ENCODE measurements at places on chromosomes 13 and 19. TPM values are rescaled to one million over a fixed set of nuclear protein-coding genes. Genes with fewer than 3 reads are reported as not detected.
A peak's percentile ranks its signal among the peaks of the same experiment; 100 is the strongest.

Gene CGB2
- 0.71 TPM for total RNA-seq

GRCh38 chr13:47628666-47629065 is 372.4 kb downstream of the SUCLA2 start:
- no peaks in the 10 kb centered on the region for H3K36me3 ChIP-seq
- H3K4me1 ChIP-seq = peaks cover 5% of the 10 kb centered on the region
- DNase-seq = no peak
- H3K27ac ChIP-seq = no peak overlapping the region
- peaks cover 10% of the 10 kb centered on the region for H3K27me3 ChIP-seq

- no peak overlapping the region for H3K4me3 ChIP-seq
- no peaks in the 10 kb centered on the region for H3K4me1 ChIP-seq
- no peaks in the 10 kb centered on the region for H3K27me3 ChIP-seq
- peaks cover 12% of the 10 kb centered on the region for H3K36me3 ChIP-seq
- DNase-seq = no peak
- no peak overlapping the region for H3K27ac ChIP-seq
Measured at GRCh38 chr13:65461590-65461989, 1768.5 kb downstream of the PCDH9 start.

- H3K27ac ChIP-seq = no peak overlapping the region
- H3K4me1 ChIP-seq = peaks cover 19% of the 10 kb centered on the region
- no peaks in the 10 kb centered on the region for H3K27me3 ChIP-seq
- H3K4me3 ChIP-seq = no peak overlapping the region
Measured at GRCh38 chr13:44768239-44768638, 192.1 kb upstream of the TSC22D1 start.

DNA sequence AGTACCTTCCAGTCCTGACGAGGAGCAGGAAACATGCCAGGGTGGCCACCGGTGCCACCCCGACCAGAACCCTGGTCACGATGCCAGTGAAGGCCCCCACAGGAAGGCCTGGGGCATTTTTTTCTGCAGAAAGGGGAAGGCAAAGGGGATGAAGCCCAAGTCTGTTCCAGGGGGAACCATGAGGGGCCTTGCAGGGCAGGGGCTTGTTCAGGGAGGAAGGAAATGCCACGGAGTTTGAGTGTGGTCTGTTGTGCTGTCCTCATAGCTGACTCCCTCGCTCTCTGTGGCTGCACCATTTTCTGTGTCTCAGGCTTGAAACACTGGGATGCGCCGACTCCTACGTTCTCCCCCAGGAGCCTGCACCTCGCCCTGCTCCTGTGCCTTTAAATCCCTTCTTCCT is 27.5 kb upstream of the CEACAM1 start:
- no peaks in the 10 kb centered on the region for H3K4me1 ChIP-seq
- peaks cover 2% of the 10 kb centered on the region for H3K27me3 ChIP-seq
- H3K4me3 ChIP-seq = no peak overlapping the region
- H3K36me3 ChIP-seq = no peaks in the 10 kb centered on the region

DNA sequence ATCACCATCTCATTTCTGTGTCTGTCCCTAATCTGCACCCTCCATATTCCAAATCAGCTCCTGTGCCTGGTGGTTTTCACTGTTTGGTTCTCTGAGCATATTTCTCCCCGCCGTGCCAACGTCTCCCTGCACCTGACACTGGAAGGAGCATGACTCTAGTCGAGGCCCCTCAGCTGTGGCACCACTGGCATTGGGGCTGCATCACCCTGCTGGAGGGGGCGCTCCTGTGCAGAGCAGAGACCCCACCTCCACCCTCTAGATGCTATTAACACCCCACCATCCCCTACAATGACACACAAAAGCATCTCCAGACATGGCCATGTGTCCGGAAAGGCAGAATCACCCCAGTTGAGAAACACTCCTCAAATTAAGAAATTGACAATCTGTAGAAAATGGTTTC is 20.8 kb downstream of the ZSCAN5C start:
- no peak overlapping the region for H3K27ac ChIP-seq
- peaks cover 1% of the 10 kb centered on the region for H3K4me1 ChIP-seq
- DNase-seq = no peak

Gene CPB2
- total RNA-seq = not detected

Gene OR10H1
- total RNA-seq = not detected

Gene CYP2F1
- not detected for total RNA-seq

- H3K27me3 ChIP-seq = peaks cover 90% of the 10 kb centered on the region
- no peak overlapping the region for H3K4me3 ChIP-seq
- DNase-seq = no peak
- H3K27ac ChIP-seq = no peak overlapping the region
Measured at GRCh38 chr13:102402290-102402689, 442 bp upstream of the FGF14 start.

- no peaks in the 10 kb centered on the region for H3K27me3 ChIP-seq
- peak overlapping the region; percentile 85 for H3K4me3 ChIP-seq
- H3K36me3 ChIP-seq = peaks cover 8% of the 10 kb centered on the region
- H3K4me1 ChIP-seq = peaks cover 18% of the 10 kb centered on the region
- no peak for DNase-seq
Measured at GRCh38 chr19:49453757-49454240, 774 bp downstream of the ALDH16A1 start.

Gene PEG3
- total RNA-seq = not detected

Gene GSX1
- not detected for total RNA-seq

GRCh38 chr13:59343993-59344822 is 819.5 kb downstream of the DIAPH3 start:
- DNase-seq = no peak
- no peaks in the 10 kb centered on the region for H3K36me3 ChIP-seq
- H3K4me1 ChIP-seq = peaks cover 17% of the 10 kb centered on the region
- no peak overlapping the region for H3K27ac ChIP-seq
- no peak overlapping the region for H3K4me3 ChIP-seq

Gene C1QTNF9B
- not detected for total RNA-seq

DNA sequence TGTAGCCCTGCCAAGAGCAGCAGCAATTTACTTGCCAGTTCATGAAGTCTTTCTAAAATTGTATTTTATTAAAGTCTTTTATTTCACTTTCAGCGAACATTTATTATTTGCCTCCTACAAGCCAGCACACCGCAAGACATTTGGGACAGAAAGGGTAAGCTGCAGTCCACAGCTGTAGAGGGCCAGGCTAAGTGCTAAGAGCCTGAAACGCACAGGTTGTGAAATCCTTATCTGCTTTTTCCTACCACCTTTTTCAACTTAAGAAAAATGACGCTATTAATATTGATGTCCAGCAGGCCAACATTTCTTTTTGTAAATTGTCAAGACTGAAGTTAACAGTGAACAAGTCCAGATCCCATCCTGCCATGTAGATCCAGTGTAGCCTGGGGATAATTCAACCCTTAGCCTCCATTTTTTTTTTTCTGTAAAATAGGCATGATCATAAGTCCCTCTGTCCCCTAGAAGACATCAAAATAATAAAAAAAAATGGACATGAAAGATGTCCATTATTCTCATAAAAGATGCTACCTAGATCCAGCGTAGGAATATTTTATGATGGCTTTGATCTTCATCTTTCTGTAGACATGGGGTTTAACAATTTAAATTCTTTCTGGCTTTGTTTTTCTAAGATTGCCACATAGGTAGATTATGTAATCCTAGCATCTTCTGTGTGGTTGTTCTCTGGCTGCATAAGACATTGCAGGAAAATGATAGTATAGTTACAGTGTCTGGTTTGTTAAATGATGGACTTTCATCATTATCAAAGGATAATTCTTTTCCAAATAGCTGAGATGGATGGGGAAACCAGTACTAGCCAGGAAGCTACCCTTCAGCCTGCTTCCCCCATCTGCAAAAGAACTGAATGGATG is 128.4 kb downstream of the SHISA2 start:
- no peak overlapping the region for H3K4me3 ChIP-seq
- no peak for DNase-seq
- peaks cover 22% of the 10 kb centered on the region for H3K4me1 ChIP-seq

Gene APOC1
- total RNA-seq = 18.6 TPM

Gene ZNF471
- total RNA-seq = not detected

Gene HCN2
- total RNA-seq = 1.5 TPM

DNA sequence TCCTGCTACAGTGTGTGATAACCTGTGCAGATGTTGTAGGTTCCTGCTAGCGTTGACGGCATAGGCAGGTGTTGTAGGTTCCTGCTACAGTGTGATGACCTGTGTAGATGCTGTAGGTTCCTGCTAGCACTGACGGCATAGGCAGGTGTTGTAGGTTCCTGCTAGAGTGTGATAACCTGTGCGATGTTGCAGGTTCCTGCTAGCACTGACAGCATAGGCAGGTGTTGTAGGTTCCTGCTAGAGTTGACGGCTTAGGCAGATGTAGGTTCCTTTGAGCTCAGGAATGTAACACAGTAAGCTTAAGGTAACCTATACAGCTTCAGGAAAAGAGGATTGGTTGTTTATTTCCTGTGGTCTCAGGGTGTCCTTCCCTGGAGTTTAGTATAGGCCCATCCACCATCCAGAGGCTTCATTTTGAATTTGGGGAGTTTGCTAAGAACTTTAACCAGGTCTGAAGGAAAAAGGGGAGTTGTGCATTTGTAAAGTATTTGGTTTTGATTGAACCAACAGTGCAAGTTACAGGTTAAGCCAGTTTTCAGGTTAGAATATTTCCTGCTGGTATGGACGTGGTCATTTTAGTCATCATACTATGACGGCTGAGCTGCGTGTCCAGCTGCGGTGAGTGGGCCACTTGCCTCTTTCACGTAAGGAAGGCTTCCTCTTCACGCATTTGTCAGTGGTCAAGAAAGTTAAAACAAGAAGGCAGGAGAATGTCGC is 53.8 kb downstream of the ATP11A start:
- no peaks in the 10 kb centered on the region for H3K36me3 ChIP-seq
- no peak overlapping the region for H3K4me3 ChIP-seq
- H3K4me1 ChIP-seq = peaks cover 24% of the 10 kb centered on the region
- H3K27me3 ChIP-seq = no peaks in the 10 kb centered on the region
- DNase-seq = no peak

Gene ZNF780A
- 17.0 TPM for total RNA-seq

Gene ZNF543
- total RNA-seq = 12.1 TPM

DNA sequence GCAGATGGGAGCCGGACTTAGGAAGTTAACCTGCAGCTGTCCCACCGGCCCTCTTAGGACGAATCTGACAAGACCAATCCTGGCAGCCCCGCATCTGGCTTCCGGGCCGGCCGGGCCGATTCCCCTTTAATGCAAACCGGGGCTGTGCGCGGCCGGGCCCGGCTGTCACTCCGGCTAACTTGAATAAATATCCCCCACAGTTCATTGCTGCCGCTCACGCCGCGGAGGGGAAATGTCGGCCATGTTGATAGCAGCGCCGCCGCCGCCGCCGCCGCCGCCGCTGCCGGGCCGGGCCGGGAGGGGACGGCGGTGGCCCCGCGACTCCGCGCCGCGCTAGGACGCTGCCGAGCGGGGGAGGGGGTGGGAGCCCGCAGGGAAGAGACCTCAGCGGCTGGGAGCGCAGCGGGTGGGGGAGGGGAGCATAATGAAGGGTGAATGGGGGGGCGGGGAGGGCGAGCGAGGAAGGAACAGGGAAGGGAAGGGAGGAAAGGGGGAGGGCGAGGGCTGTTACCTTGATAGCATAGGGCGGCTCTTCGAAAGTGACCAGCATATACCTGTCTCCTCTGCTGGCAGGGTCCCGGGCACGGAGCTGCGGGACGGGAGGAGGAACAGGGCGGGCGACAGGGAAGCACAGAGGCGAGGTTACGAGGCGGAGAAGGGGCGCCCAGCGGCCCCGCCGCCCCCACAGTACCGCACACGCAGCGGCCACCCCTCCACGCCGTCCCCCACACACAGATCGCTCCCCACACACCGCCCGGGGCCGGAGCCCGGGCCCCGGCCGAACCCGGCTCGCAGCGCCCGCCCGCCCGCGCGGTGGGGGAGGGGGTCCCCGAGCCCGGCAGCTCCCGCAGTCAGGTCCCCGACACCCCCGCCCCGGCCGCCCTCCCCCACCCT is 1.1 kb downstream of the INTS6 start:
- peaks cover 19% of the 10 kb centered on the region for H3K36me3 ChIP-seq
- H3K4me1 ChIP-seq = peaks cover 27% of the 10 kb centered on the region
- H3K4me3 ChIP-seq = peak overlapping the region; percentile 89
- H3K27ac ChIP-seq = peak overlapping the region; percentile 95

- no peaks in the 10 kb centered on the region for H3K27me3 ChIP-seq
- no peaks in the 10 kb centered on the region for H3K36me3 ChIP-seq
- peak overlapping the region; percentile 39 for H3K27ac ChIP-seq
Measured at GRCh38 chr19:53549340-53549739, 11.4 kb downstream of the ZNF331 start.

GRCh38 chr19:5623397-5624017 is 624 bp downstream of the SAFB start:
- peaks cover 48% of the 10 kb centered on the region for H3K4me1 ChIP-seq
- no peaks in the 10 kb centered on the region for H3K27me3 ChIP-seq
- H3K4me3 ChIP-seq = peak overlapping the region; percentile 100
- H3K36me3 ChIP-seq = peaks cover 15% of the 10 kb centered on the region
- peak overlapping the region; percentile 100 for H3K27ac ChIP-seq

DNA sequence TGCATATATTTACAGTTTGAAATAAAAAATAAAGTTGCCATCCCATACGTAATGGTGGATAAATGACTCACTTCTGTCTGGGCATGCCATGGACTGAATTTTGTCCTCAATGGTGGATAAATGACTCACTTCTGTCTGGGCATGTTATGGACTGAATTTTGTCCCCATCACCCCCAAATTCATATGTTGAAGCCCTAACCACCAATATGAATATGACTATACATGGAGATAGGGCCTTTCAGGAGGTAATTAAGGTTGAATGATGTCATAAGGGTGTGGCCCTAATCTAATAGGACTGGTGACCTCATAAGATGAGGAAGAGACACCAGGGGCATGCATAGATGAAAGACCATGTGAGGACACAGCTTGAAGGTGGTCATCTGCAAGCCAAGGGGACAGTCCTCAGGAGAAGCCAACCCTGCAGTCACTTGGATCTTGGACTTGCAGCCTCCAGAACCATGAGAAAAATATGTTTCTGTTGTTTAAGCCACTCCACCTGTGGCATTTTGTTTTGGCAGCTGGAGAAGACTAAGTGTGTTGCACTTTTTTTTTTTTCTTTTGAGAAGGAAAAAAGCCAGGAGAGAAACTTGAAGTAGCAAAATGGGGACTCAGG is 41.8 kb downstream of the RFC3 start:
- peaks cover 16% of the 10 kb centered on the region for H3K36me3 ChIP-seq
- no peaks in the 10 kb centered on the region for H3K27me3 ChIP-seq
- no peak overlapping the region for H3K27ac ChIP-seq
- no peak for DNase-seq
- peaks cover 8% of the 10 kb centered on the region for H3K4me1 ChIP-seq

GRCh38 chr13:110983241-110983640 is 68.4 kb upstream of the ANKRD10 start:
- H3K27ac ChIP-seq = no peak overlapping the region
- peaks cover 8% of the 10 kb centered on the region for H3K4me1 ChIP-seq
- DNase-seq = no peak
- H3K4me3 ChIP-seq = no peak overlapping the region
- H3K36me3 ChIP-seq = no peaks in the 10 kb centered on the region

GRCh38 chr19:6886277-6886897 is 992 bp upstream of the ADGRE1 start:
- no peak overlapping the region for H3K27ac ChIP-seq
- DNase-seq = no peak
- H3K4me3 ChIP-seq = no peak overlapping the region
